ENCODE measurements at places on chromosomes 3 and 15. TPM values are rescaled to one million over a fixed set of nuclear protein-coding genes. Genes with fewer than 3 reads are reported as not detected.
A peak's percentile ranks its signal among the peaks of the same experiment; 100 is the strongest.

The ST3GAL6 gene
- 0.08 TPM for total RNA-seq

The CHRNA5 gene
- total RNA-seq, result 2.4 TPM

The CCK gene
- total RNA-seq, result not detected

The PEX5L gene
- total RNA-seq, result 0.04 TPM

The KIF7 gene
- 0.65 TPM for total RNA-seq

The CPLX3 gene
- 0.19 TPM for total RNA-seq

The ZPLD1 gene
- total RNA-seq, result not detected

The PDZRN3 gene
- total RNA-seq, result not detected

The DOCK3 gene
- total RNA-seq, result 1.00 TPM

The C3orf20 gene
- total RNA-seq, result not detected

- peak overlapping the region; percentile 94 for H3K27ac ChIP-seq
- H3K36me3 ChIP-seq, result no peaks in the 10 kb centered on the region
- DNase-seq, result no peak
- peaks cover 6% of the 10 kb centered on the region for H3K27me3 ChIP-seq
Measured at GRCh38 chr3:179149951-179150350, 1.8 kb downstream of the PIK3CA start.

DNA sequence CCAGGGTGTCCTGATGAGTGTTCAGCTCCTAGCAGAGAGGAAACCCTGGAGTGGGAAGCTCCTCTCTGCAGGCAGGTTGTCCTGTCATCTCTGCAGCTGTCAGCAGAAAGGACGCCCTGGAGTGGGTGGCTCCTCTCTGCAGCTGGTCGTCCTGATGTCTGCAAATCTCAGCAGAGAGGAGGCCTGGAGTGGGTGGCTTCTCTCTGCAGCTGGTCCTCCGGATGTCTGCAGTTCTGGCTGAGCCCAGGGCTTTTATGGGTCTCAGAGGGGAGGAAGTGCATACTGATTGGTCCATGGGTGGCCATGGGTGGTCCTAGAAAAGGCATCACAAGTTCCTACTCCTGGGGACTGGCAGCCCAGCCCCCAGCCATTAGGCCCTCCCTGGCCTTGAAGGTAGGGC lies 102.6 kb upstream of the BNIP2 start:
- no peak overlapping the region for H3K4me3 ChIP-seq
- DNase-seq, result no peak
- H3K27me3 ChIP-seq, result peaks cover 10% of the 10 kb centered on the region
- peaks cover 2% of the 10 kb centered on the region for H3K36me3 ChIP-seq
- no peak overlapping the region for H3K27ac ChIP-seq
- H3K4me1 ChIP-seq, result peaks cover 42% of the 10 kb centered on the region

DNA sequence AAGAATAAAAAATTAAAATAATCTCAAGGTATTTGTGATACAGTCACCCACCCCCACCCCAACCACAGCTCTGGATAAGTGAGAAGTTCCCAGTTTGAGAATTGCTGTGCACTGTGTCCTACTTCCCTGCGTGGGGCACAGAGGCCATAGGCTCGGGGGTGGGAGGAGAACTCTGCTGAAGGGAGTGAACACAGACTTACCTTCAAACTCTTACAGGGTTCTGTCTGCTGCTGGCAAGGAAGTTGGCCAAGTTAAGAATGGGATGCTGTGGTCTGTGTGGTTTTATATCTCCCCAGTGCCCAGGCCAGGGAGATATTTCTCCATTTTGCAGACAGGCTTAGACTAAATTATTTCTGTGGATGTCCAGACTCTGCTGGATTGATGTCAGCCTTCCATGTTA lies 37.6 kb downstream of the SPTSSB start:
- DNase-seq, result no peak
- H3K4me3 ChIP-seq, result no peak overlapping the region
- H3K36me3 ChIP-seq, result no peaks in the 10 kb centered on the region
- H3K27ac ChIP-seq, result no peak overlapping the region
- H3K4me1 ChIP-seq, result no peaks in the 10 kb centered on the region
- peaks cover 58% of the 10 kb centered on the region for H3K27me3 ChIP-seq

- peaks cover 6% of the 10 kb centered on the region for H3K4me1 ChIP-seq
- DNase-seq, result no peak
- H3K27ac ChIP-seq, result peak overlapping the region; percentile 60
- H3K36me3 ChIP-seq, result no peaks in the 10 kb centered on the region
- peaks cover 68% of the 10 kb centered on the region for H3K27me3 ChIP-seq
Measured at GRCh38 chr3:181713280-181713647, 1.5 kb downstream of the SOX2 start.

- H3K27me3 ChIP-seq, result peaks cover 10% of the 10 kb centered on the region
- peaks cover 78% of the 10 kb centered on the region for H3K4me1 ChIP-seq
- H3K27ac ChIP-seq, result no peak overlapping the region
- peaks cover 29% of the 10 kb centered on the region for H3K36me3 ChIP-seq
Measured at GRCh38 chr3:192897005-192897404, 20.7 kb downstream of the MB21D2 start.

GRCh38 chr15:59185725-59186124 lies 20.9 kb upstream of the LDHAL6B start:
- no peak overlapping the region for H3K27ac ChIP-seq
- H3K4me3 ChIP-seq, result no peak overlapping the region
- no peak for DNase-seq
- peaks cover 10% of the 10 kb centered on the region for H3K36me3 ChIP-seq
- no peaks in the 10 kb centered on the region for H3K4me1 ChIP-seq

DNA sequence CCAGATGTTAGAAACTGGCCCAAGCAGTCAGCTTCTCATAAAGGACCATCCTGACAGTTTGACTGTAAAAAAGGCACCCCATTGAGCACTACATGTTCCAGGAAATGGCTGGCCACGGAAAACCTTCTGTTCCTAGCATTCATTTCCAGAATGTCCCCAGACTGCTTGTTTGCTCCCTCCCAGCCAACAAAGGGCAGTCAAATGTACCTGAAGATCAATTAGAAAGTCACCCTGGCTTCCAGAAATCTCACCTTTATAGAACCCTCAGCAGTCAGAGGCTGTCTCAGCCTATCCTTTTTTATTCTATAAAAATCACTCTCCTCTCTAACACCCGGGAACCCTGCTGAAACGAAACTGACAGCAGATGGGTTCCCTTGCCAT lies 784 bp upstream of the SAMMSON start:
- H3K36me3 ChIP-seq, result no peaks in the 10 kb centered on the region
- no peak overlapping the region for H3K4me3 ChIP-seq
- H3K27ac ChIP-seq, result no peak overlapping the region
- H3K4me1 ChIP-seq, result no peaks in the 10 kb centered on the region
- no peak for DNase-seq
- H3K27me3 ChIP-seq, result peaks cover 2% of the 10 kb centered on the region

DNA sequence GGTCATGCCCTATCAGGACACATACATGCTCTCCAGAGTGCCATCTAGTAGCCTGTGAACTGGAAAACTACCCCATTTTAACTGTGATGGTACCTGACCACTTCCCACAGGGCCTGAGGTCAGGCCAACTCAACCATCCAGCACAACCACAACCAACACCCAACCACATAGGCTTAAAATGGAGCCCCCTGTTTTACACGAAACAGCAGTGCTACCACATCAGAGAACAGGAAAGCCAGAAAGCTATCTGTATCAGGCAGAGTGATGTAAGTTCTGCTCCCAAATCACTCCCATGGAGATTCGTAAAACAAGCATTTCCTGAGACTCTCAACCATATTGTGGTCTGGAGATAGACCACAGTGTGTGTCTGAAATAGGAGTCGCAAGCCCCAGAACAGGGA lies 1017.3 kb upstream of the EPHA6 start:
- H3K36me3 ChIP-seq, result no peaks in the 10 kb centered on the region
- no peak overlapping the region for H3K4me3 ChIP-seq
- no peak for DNase-seq
- no peaks in the 10 kb centered on the region for H3K27me3 ChIP-seq
- peaks cover 4% of the 10 kb centered on the region for H3K4me1 ChIP-seq

DNA sequence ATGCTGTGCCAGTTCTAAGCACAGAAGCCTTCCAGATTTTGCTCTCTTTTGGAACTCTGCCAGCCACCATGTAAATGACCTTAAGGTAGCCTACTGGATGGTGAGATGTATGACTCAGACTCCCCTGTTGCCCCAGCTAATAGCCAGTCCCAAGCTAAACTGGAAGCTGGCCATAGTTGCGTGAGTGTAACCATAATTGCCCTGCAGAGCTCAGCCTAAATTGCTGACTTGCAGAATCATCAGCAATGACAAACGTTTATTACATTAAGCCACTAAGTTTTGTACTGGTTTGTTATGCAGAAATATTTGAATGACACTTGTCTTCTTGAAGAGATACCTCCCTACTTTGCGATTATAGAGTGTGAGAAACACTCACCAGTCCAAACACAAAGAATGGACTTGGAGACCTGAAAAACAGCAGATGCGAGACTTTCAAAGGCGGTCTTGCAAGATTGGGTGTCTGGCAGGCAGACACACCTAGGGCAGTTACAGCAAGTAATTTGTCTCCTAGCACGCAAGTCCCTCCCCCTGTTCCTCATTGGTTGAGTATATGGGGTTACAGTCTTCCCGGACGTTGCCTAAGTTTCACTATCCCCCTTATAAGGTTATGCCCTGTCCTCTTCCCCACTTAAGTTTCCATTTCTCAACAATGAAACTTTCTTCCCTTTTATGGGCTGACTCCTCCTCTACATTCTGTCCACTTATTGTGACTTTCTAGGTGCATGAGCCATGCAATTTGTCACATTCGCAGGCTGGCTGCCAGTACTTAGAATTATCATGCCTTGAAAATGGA lies 83.6 kb upstream of the XCR1 start:
- peak overlapping the region; percentile 82 for H3K27ac ChIP-seq
- peaks cover 22% of the 10 kb centered on the region for H3K27me3 ChIP-seq

DNA sequence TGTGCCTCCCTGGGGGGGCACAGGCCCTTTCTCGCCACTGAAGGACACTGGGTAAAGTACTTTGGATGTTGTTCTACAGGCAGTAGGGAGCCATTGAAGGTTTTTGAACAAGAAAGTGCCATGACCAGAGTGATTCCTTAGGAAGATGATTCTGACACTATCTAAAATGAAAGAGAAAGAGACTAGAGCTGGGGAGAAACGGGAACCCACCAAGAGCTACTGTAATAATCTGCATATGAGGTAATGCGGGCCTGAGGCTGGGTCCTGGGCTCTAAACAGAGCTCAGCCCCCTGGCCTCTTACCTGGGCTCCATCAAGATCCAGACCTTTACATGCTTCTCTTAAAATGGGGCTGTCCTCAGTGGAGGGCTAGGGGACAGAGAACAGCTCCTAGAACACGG lies 24.9 kb downstream of the GRK7 start:
- H3K27ac ChIP-seq, result no peak overlapping the region
- H3K4me3 ChIP-seq, result no peak overlapping the region
- H3K36me3 ChIP-seq, result no peaks in the 10 kb centered on the region
- no peak for DNase-seq

DNA sequence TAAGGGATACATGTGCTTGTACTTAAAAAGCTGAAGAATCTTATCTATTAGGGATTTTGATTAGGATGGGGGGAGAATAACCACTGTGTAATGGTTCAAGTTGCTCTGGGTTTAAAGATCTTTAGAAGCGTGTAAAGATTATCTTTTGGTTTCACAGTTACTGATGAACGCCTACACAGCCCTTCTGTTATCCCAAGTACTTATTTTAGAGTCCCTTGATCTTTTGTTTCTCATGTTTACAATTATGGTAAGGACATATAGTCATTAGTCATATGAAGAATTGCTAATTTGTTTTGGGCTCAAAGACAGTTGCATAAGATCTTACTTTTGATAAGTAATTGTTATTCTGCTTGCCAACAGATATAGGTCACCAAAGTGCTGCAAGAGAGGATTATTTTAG lies 160.1 kb downstream of the PLCL2 start:
- no peaks in the 10 kb centered on the region for H3K27me3 ChIP-seq
- H3K27ac ChIP-seq, result no peak overlapping the region
- peaks cover 66% of the 10 kb centered on the region for H3K36me3 ChIP-seq
- H3K4me1 ChIP-seq, result peaks cover 27% of the 10 kb centered on the region
- no peak overlapping the region for H3K4me3 ChIP-seq

- H3K36me3 ChIP-seq, result no peaks in the 10 kb centered on the region
- no peak for DNase-seq
- no peak overlapping the region for H3K27ac ChIP-seq
- no peak overlapping the region for H3K4me3 ChIP-seq
- peaks cover 3% of the 10 kb centered on the region for H3K27me3 ChIP-seq
Measured at GRCh38 chr15:81783076-81783475, 262.7 kb downstream of the MEX3B start.

DNA sequence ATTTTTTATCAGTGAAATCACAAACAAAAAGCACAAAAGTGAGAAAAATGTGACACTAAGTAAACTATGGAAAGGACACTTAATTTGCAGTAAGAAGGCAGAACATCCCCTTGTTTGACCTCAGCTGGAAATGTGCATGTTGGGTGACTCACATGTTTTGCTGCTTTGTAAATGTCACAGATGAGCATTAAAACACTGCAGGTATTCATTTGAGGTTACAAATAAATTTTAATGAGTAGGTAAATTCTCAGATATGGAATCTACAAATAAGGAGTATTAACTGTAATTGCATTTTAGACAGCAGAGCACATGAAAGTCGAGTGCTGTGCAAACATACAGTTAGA lies 20.3 kb downstream of the CHMP2B start:
- no peak for DNase-seq
- H3K27me3 ChIP-seq, result no peaks in the 10 kb centered on the region
- no peaks in the 10 kb centered on the region for H3K4me1 ChIP-seq
- H3K27ac ChIP-seq, result no peak overlapping the region
- no peak overlapping the region for H3K4me3 ChIP-seq
- peaks cover 14% of the 10 kb centered on the region for H3K36me3 ChIP-seq

DNA sequence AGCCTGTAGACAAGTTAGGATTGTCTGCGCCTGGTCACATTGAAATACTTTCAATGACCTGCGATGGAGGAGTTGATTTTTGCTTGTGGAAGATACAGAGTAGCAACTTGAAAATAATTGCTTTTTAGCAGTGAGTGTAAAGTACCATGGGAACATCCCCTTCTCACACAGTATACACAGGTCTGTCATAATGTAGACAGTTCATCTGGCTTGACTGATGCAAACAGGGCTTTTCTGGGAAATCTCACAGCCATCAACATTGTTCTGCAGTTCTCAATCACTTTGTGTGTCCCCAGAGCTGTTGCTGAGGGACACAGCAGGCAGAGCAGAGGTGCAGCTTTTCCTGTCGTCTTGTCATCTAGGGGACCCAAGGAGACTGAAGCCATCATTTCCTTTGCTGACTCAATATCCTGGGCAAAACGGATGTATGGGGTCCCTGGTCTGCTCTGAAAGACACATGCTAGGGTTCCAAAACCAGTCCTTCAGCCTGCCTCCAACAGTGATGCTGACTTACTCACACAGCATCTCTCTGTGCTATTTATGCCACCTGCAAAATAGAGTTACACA lies 5.3 kb upstream of the REC114 start:
- no peak overlapping the region for H3K4me3 ChIP-seq
- peaks cover 2% of the 10 kb centered on the region for H3K4me1 ChIP-seq
- H3K36me3 ChIP-seq, result no peaks in the 10 kb centered on the region
- H3K27ac ChIP-seq, result no peak overlapping the region

- peaks cover 32% of the 10 kb centered on the region for H3K4me1 ChIP-seq
- peaks cover 3% of the 10 kb centered on the region for H3K27me3 ChIP-seq
- no peak for DNase-seq
- peak overlapping the region; percentile 72 for H3K4me3 ChIP-seq
- H3K36me3 ChIP-seq, result peaks cover 2% of the 10 kb centered on the region
- peak overlapping the region; percentile 54 for H3K27ac ChIP-seq
Measured at GRCh38 chr15:64149893-64150578, 1.5 kb upstream of the SNX22 start.
